Calu3 (cell line): ENCODE measurements at places on chromosomes 7 and 10. TPM values are rescaled to one million over a fixed set of nuclear protein-coding genes. Genes with fewer than 3 reads are reported as not detected.

GRCh38 chr10:35208949-35209613 is 82.4 kb downstream of the CREM start:
- no peak for DNase-seq

AASS gene
- total RNA-seq = 12.7 and 18.7 TPM in 2 replicates

- no peak for DNase-seq
Measured at GRCh38 chr7:88268858-88269257, 37.8 kb downstream of the STEAP4 start.

DNA sequence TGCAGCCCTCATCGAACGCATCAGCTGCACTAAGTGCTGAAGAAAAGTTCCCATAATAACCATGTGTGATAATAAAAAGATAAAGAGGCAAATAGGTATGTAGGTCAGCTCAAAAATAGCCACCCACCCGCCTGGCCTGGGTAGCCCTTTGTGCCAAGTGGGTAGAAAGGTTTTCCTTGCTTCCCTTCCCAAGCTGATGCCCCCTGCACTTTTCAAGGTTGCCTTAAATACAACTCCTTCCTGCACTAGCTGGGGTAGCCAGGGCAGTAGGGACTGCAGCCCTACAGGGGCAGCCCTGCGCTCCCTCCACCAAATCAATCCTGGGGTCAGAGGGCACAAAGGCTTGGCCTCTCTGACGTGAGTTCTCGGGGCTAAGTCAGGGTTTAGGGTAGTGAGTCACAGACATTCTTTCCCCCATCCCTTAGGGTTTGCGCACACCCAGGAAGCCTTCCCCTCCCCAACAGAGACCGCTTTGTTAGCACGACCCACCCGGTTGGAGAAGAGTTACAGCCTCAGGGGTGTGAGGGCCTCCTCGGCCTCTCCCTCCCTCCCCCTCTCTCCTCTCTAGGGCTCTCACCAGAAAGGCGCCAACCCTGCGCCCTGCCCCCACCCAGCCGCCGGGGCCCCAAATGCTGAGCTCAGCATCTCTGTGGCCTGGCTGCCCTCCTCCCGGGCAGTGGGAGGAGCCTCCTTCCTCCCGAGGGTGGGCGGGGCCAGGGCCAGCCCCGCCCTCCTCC is 13.3 kb upstream of the DDIT4 start:
- peak; percentile 100 for DNase-seq

PHYHIPL gene
- total RNA-seq = not detected in 2 replicates

NXPH1 gene
- not detected in 2 replicates for total RNA-seq

GCK gene
- total RNA-seq = not detected in 2 replicates

GRCh38 chr7:134284952-134285351 is 31.8 kb downstream of the SLC35B4 start:
- DNase-seq = no peak

DNA sequence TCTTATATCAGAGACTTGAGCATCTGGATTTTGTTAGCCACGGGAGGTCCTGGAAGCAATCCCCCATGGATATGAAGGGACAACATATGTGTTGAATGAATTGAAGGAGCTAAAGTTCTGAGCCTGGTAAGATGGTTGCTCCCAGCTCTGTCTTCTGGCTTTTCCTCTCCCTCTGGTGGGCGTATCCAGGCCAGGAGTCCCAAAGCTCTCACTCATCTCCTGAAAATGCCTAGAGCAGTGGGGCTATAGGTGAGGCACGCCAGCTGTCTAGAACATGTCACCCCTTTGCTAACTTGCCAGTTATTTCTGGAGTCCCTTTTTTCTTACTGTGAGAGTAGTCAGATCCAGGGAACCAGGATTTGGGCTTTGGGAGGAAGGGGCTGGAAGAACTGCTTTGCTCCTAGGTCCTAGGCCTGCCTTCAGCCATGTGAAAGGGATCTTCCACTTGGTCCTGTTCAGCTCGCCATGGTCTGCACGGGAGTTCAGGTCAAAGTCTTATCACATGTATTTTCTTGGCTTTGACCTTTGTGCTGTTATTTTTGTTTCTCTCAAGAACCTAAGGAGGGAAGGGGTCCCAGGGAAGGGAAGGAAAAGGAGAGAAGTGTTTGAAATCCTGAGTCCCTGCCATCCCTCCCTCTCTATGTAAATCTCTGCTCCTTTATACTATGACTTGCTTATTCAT is 73.6 kb downstream of the MINPP1 start:
- no peak for DNase-seq

- no peak for DNase-seq
Measured at GRCh38 chr10:6269953-6270867, 67.5 kb downstream of the PFKFB3 start.

DNA sequence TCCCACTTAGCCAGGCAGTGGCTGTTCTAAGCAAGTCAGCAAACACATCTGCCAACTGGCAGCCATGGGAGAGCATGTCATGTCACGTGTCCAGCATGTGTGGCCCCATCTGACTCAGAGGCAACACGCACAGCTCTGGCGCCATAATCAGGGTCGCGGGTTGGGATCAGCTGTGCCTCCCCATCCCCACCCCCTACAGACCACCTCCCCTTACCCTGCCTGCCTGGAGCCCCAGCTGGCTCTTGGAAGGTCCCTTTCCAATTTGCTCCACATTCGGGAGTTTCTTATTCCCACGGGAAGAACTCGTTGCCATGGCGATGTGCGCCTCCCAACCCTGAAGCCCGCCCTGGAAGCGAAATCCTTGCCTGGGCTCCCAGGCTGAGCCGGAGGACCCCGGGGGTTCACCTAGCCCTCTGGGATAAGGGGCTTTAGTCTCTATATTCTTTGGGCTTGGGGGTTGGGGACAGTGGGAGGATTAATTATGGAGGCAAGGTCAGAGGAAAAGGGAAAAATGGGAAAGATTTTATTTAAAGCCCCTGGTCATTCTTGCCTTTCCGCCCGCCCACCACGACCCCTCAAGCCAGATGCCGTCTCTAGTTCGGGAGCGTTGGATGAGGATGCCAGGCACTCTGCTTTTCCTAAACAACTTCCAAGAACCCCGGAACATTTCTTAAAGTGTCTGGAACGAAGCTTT is 283.7 kb downstream of the ZEB1 start:
- no peak for DNase-seq

DNA sequence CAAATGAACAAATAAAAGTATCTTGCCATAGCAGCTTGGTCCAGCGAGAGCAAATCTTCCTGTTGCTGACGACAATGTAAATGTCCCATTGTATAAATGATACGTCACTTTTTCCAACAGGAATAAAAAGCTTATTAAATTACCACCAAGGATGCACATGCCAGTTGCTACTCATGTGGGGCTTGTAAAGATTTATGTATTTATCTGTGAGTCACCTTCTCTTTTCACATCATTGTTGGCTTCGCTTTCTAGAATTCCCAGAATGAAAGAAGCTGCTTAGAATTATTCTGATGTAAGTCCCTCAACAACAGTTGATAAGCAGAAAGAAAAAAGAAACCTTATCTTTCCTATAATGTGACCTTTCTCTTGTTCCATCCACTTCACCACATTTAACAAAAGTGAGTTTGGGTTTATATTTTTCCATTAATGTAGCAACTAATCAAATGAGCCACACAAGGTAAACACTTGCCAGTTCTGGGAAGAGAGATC is 22.4 kb downstream of the DNAJC12 start:
- DNase-seq = no peak

PNLIPRP3 gene
- total RNA-seq = not detected in 2 replicates

EIF5AL1 gene
- 0.19 and 0.20 TPM in 2 replicates for total RNA-seq

SHH gene
- total RNA-seq = 0.66 and 1.1 TPM in 2 replicates

GRCh38 chr10:12703813-12704212 is 297.7 kb downstream of the CCDC3 start:
- no peak for DNase-seq

CFAP58 gene
- total RNA-seq = not detected in 2 replicates

TMEM139 gene
- 48.4 and 49.3 TPM in 2 replicates for total RNA-seq

TBX20 gene
- total RNA-seq = 3.3 and 3.4 TPM in 2 replicates

PKD2L1 gene
- total RNA-seq = not detected in 2 replicates

CRYGN gene
- not detected in 2 replicates for total RNA-seq

SFTPA1 gene
- total RNA-seq = not detected in 2 replicates

- DNase-seq = no peak
Measured at GRCh38 chr7:117470777-117471176, 9.0 kb upstream of the CFTR start.

GRCh38 chr10:10847387-10847786 is 170.3 kb upstream of the CELF2 start:
- DNase-seq = no peak

UNCX gene
- not detected in 2 replicates for total RNA-seq

AKR1C4 gene
- 0.40 and 0.76 TPM in 2 replicates for total RNA-seq

GRCh38 chr10:108899670-108900069 is 1023.6 kb downstream of the XPNPEP1 start:
- no peak for DNase-seq

- DNase-seq = no peak
Measured at GRCh38 chr7:69744026-69744425, 145.8 kb downstream of the AUTS2 start.

- DNase-seq = no peak
Measured at GRCh38 chr10:79610601-79611191, at the start of gene SFTPA1. SFTPA1 (plus strand) TSS chr10:79610939; CDS start chr10:79611826, 887 bp downstream.

WNT16 gene
- not detected in 2 replicates for total RNA-seq

GRCh38 chr10:77647543-77648293 is 10.1 kb upstream of the KCNMA1 start:
- DNase-seq = no peak

CEP55 gene
- 46.9 and 52.2 TPM in 2 replicates for total RNA-seq

GRCh38 chr10:132396494-132397035 is 435 bp upstream of the PWWP2B start:
- peak; percentile 69 for DNase-seq

FFAR4 gene
- 0.61 and 0.97 TPM in 2 replicates for total RNA-seq

GNGT1 gene
- total RNA-seq = not detected in 2 replicates

EXOC4 gene
- 91.9 and 92.0 TPM in 2 replicates for total RNA-seq

- DNase-seq = no peak
Measured at GRCh38 chr10:27713941-27714340, 31.7 kb downstream of the MKX start.

DNA sequence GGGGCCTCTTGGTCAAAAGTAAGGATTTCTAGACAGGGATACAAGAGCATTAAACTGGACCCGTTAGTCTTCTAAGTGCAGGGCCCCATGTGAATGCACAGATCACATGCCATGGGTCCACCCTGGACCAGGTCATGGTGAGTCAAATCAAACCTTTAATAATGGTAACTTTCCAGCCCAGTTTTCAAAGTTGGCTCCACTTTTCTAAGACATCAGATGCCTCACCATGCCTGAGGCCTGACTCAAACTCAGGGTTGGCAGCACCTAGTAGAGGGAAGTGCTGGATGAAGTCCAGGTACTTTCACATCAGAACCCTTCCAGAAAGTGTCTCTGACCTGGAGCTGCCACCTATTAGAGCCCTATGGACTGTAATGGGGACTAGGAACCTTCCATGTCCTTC is 9.7 kb upstream of the SMIM30 start:
- DNase-seq = no peak

CPED1 gene
- total RNA-seq = 0.24 and 0.76 TPM in 2 replicates

DNA sequence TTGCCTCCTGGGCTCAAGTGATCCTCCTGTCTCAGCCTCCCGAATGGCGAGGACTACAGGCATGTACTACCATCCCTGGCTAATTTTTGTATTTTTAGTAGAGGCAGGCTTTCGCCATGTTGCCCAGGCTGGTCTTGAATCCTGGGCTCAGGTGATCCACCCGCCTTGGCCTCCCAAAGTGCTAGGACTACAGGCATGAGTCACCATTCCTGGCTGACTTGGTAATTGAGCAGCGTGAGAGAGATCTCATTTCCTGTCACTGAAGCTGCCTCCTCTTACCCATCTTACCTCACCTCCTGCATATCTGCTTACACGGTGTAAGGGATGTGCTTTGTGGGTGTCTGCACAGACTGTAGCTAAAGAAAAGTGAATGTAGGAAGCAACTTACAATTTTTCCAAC is 9.7 kb downstream of the IFIT3 start:
- DNase-seq = no peak

PNPLA8 gene
- 6.9 and 8.3 TPM in 2 replicates for total RNA-seq

SEC31B gene
- total RNA-seq = 6.5 and 6.7 TPM in 2 replicates

DNA sequence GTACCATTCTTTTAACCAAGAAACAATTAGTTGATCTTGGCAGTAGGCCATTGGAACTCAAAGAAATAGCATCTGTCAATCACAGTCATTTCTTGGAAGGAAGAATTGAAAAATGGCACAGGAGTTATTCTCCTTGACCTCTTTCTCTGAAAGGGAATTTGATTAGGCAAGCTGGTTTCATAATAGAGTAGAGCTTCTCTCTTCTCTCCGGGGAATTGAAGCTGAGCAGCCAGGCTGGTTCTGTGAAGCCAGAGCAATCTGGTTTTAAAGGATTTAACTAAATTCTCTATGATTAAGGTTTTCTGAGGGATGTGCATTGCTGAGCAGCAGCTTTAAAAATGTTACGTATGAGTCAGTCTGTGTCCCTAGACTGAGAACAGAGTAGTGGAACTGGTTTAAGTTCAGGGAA is 70.2 kb downstream of the AHCYL2 start:
- DNase-seq = no peak

GNAT3 gene
- not detected in 2 replicates for total RNA-seq
